Upper lobe of right lung (tissue), 1 donor: ENCODE measurements at places on chromosomes 11 and 22. TPM values are rescaled to one million over a fixed set of nuclear protein-coding genes. Genes with fewer than 3 reads are reported as not detected.

DNA sequence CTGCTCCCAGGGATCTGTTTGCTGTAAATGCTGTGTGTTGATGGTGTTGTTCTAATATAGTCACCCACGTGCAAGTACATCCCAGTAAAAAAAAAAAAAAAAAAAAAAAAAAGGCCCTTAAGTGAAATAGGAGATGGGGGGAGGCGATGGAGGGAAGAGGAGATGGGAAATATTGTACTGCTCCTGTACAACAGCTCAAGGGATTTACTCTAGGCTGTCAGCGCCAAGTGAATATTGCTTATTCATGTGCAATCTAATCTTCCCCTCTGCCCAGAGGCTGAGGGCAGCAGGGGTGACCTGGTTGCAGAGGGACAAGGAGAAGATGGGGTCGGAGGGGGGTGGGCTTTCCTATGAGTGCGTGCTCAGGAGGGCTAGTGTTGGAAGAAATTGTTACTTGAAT is 206.2 kb upstream of the CADM1 start:
- no peak for DNase-seq
- no peaks in the 10 kb centered on the region for H3K36me3 ChIP-seq
- H3K27me3 ChIP-seq, result peaks cover 12% of the 10 kb centered on the region
- H3K4me1 ChIP-seq, result peaks cover 4% of the 10 kb centered on the region
- no peak overlapping the region for H3K4me3 ChIP-seq

- DNase-seq, result no peak
- H3K36me3 ChIP-seq, result peaks cover 25% of the 10 kb centered on the region
- peaks cover 23% of the 10 kb centered on the region for H3K4me1 ChIP-seq
These were observed 112.3 kb upstream of the GRK3 start for GRCh38 chr22:25452116-25452700.

Gene IL10RA
- 33.8 TPM for total RNA-seq

- H3K4me3 ChIP-seq, result peak within 1 kb of the TSS; percentile 64
- no peaks in the 10 kb centered on the region for H3K36me3 ChIP-seq
- peak; percentile 86 for DNase-seq
- peaks cover 18% of the 10 kb centered on the region for H3K4me1 ChIP-seq
- peak within 1 kb of the TSS; percentile 62 for H3K27ac ChIP-seq
- peaks cover 14% of the 10 kb centered on the region for H3K27me3 ChIP-seq
These were observed at the start of gene PHLDA2 for GRCh38 chr11:2928605-2929530. Gene PHLDA2, minus strand, starts transcription at chr11:2929420. Its CDS starts 56 bp downstream, at chr11:2929364.

DNA sequence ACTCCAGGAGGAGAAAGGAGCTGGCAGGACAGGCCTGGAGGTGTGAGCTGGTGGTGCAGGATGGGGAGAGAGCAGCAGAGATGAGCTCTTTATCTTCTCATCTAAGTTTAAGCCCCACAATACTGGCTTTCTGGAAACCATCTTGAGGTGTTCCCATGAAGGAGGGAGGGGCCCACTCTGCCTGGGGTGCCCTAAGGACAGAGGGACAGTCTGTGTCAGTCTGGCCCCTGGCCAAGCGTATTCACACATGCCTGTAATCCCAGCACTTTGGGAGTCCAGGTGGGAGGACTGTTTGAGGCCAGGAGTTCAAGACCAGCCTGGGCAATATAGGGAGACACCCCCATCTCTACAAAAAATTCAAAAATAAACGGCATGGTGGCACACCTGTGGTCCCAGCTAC is 8.9 kb downstream of the SERHL2 start:
- no peaks in the 10 kb centered on the region for H3K27me3 ChIP-seq
- H3K36me3 ChIP-seq, result no peaks in the 10 kb centered on the region
- H3K4me1 ChIP-seq, result peaks cover 4% of the 10 kb centered on the region
- H3K4me3 ChIP-seq, result no peak overlapping the region
- H3K27ac ChIP-seq, result no peak overlapping the region
- DNase-seq, result no peak

Gene SAAL1
- total RNA-seq, result 8.8 TPM

Gene MOGAT2
- total RNA-seq, result not detected

- DNase-seq, result no peak
- no peak overlapping the region for H3K4me3 ChIP-seq
- no peak overlapping the region for H3K27ac ChIP-seq
- H3K4me1 ChIP-seq, result no peaks in the 10 kb centered on the region
- H3K27me3 ChIP-seq, result no peaks in the 10 kb centered on the region
These were observed 518.4 kb downstream of the SOX6 start for GRCh38 chr11:15837901-15838489.

DNA sequence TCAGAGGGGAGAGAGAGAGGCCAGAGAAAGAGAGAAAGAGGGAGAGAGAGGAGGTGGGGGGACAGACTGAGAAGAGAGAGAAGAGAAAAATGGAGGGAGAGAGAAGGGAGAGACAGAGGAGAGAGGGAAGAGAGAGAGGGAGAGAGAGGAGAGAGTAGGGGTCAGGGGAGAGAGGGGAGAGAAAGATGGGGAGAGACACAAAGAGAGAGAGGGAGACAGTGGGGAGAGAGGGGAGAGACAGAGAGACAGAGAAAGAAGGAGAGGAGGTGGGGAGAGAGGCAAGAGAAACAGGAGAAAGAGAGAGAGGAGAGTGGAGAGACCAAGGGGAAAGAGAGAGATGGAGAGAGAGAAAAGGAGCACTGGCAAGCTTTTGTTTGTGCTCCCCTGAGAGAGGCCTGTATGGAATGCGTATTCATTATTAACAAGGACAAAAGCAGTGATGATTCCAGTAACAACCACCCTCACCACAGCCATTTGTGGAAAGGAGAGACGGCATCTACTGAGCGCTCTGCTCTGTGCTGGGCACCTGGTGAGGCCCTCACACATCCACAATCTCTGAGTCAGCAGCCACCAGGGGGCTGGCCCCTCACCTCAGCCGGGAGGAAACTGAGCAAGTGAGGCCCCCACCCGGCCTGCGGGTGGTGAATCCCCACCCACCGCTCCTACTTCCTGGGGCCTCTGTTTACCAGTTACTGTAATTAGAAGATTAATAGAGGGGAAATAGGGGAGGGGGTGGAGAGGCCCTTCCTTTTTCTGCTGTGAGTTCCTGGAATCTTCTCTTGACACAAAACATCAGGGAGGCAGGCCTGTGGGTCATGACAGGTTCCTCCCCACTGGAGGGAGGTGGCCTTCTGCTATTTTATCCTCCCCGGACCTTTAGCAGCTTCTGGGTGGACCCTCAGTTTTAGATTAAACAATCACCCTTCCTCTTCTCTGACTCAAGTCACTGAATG is 14.6 kb upstream of the MIAT start:
- peaks cover 10% of the 10 kb centered on the region for H3K4me1 ChIP-seq
- no peaks in the 10 kb centered on the region for H3K36me3 ChIP-seq
- no peak for DNase-seq
- H3K4me3 ChIP-seq, result no peak overlapping the region

DNA sequence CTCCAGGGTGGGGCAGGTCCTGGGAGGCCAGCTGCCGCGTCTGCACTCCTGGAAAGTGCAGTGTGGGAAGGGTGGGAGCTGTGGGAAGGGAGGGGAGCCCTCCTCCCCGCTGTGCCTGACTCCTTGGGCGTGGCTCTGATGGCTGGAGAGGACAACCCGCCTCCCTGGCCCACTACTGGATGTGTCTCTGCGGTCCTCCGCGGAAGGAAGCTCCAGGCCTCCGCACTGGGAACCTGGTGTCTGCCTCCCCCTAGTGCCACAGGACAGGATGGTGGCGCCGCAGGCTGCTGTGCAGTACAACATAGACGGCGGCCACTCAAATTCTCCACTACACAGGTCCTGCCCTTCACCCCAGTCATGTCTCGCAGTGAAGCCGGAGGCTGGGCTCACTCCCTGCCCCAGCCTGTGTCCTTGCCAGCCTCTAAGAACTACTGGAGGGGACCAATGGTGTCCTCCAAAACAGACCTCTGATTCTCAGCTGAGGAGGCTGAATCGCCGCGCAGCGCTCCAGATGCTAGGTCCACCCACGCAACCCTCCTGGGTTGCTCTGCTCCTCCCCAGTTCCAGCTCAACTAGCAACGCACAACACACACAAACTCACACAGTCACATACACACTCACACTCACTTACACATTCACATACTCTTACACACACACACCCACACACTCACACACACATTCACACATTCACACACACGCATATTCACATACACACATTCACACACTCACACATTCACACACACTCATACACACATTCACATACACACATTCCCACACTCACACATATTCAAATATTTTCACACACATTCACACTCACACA is 12.4 kb upstream of the DSCAML1 start:
- H3K4me3 ChIP-seq, result no peak overlapping the region
- no peaks in the 10 kb centered on the region for H3K36me3 ChIP-seq
- peak; percentile 78 for DNase-seq
- no peaks in the 10 kb centered on the region for H3K27me3 ChIP-seq
- peaks cover 14% of the 10 kb centered on the region for H3K4me1 ChIP-seq

DNA sequence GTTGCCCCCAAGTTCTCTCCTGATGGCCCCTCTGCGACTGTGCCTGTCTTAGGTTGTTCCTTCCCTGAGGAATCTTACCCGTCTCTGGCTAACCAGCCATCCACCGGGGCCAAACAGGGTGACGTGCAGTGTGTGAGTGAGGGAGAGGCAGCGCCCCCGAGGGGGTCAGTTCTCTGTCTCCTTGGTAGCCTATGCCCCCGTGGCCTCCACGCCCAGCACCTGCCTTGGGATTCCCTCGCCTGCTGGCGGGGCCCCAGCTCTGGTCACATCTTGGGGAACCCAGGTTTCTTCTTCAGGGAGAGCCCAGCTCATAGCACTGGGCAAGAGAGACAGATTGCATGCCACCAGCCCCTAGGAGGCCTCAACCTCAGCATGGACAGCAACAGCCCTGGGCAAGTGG is 5.8 kb downstream of the NXF1 start:
- H3K27ac ChIP-seq, result no peak overlapping the region
- H3K4me1 ChIP-seq, result peaks cover 13% of the 10 kb centered on the region
- no peaks in the 10 kb centered on the region for H3K27me3 ChIP-seq
- no peak for DNase-seq
- no peak overlapping the region for H3K4me3 ChIP-seq

Gene CD3D
- total RNA-seq, result 8.5 TPM

GRCh38 chr11:124204008-124204407 is 20.9 kb downstream of the OR10D3 start:
- no peak for DNase-seq
- H3K4me3 ChIP-seq, result no peak overlapping the region
- H3K27ac ChIP-seq, result no peak overlapping the region
- H3K4me1 ChIP-seq, result no peaks in the 10 kb centered on the region
- no peaks in the 10 kb centered on the region for H3K27me3 ChIP-seq

DNA sequence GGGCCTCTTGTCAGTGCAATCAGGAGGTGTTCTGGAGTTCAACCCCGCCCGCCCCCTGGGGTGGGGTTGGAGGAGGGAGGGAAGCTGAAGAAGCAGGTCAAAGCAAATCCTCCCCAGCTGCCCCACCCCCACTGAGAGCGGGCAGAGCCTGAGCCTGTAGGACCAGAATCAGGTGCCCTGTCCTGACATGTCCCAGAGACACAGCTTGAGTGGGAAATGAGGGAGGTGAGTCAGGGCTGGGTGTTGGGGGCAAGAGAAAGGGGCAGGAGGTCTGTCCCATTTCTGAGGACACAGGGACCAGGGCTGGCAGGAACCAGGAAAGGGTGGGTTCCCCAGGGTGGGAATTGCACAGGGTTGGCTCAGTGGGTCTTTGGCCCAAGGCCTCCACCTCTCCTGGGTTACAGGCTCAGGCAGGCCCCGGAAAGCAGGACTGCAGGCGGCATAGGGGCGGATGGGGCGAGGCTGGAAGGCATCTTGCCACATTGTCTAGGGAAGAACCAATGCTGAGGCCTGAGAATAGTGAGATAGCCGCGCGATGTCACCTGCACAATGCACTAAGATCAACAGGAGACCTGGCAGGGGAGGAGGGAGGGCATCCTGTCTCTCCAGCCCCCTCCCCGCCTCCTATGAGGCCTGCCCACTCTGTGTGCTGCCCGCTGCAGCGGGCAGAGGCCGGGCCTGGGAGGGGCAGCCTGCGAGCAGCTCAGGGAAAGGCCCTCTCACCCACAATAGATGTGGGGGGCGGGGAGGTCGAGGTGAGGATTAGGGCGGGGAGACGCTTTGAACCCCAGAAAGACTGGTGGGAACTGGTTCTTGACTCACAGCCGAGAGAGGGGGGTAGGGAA is 32.4 kb downstream of the NECTIN1 start:
- H3K4me1 ChIP-seq, result peaks cover 9% of the 10 kb centered on the region
- H3K4me3 ChIP-seq, result no peak overlapping the region
- H3K27ac ChIP-seq, result no peak overlapping the region
- H3K36me3 ChIP-seq, result no peaks in the 10 kb centered on the region

Gene ZBTB16
- 221 TPM for total RNA-seq

- peaks cover 4% of the 10 kb centered on the region for H3K4me1 ChIP-seq
- no peak overlapping the region for H3K4me3 ChIP-seq
- no peak overlapping the region for H3K27ac ChIP-seq
- no peak for DNase-seq
- H3K36me3 ChIP-seq, result no peaks in the 10 kb centered on the region
These were observed 5.1 kb downstream of the FLRT1 start for GRCh38 chr11:64040684-64041322.

DNA sequence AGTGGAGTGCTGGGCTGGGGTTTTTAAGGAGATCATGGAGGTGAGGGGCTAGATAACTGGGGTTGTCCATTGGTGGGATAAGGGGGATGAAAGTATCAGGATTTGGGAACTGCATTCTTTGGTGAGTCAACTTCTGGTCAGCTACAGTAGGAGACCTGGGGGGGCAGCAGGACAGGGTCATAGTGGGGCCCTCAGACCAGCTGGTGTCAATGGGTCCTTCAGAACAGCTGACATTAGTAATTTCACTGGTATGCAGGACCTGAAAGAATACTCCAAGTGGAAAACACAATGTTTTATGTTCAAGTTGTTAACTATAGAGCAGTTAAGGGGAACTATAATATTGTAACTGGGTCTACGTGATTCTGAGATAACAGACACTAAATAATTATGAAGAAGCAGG is 2.8 kb upstream of the TTC12 start:
- peaks cover 13% of the 10 kb centered on the region for H3K4me1 ChIP-seq
- no peak for DNase-seq
- no peaks in the 10 kb centered on the region for H3K27me3 ChIP-seq

DNA sequence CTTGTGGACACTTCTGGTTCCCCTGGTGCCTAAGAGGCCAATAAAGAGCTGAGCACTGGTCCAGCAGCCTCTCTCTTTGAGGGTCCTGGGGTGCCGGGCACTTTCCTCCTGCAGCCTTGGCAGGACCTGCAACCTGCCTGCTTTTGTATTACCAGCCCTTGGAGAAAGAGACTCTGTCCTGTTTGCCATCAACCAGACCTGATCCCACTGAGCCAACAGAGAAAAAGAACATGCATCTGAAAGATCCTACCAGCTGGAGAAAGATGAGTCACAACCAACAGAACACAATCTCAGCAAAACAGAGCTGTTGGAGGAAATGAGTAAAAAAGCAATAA is 321.0 kb downstream of the DDX10 start:
- no peak overlapping the region for H3K4me3 ChIP-seq
- DNase-seq, result no peak
- no peak overlapping the region for H3K27ac ChIP-seq
- no peaks in the 10 kb centered on the region for H3K4me1 ChIP-seq
- no peaks in the 10 kb centered on the region for H3K36me3 ChIP-seq

Gene CRYAB
- 113 TPM for total RNA-seq

DNA sequence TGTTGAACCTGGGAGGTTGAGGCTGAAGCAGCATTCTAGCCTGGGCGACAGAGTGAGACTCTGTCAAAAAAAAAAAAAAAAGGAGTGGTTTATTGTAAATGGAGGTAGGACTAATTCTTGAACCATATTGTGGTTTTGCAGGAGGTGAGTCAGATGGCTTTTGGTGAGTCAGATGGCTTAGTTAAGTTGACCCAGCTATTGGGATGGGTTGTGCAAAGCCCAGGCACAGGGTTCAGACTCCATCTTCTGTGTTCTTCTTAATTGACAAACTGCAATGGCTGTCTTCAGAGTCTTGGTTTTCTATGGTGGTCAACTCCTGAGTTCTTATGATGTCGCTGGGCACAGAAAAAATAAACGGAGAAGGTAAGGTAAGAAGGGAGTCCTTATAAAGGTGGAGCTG is 182.7 kb downstream of the ADAMTS15 start:
- H3K4me1 ChIP-seq, result peaks cover 13% of the 10 kb centered on the region
- H3K27me3 ChIP-seq, result no peaks in the 10 kb centered on the region
- no peak overlapping the region for H3K27ac ChIP-seq
- no peaks in the 10 kb centered on the region for H3K36me3 ChIP-seq
- DNase-seq, result no peak
